GF-D8 (cell line): ENCODE measurements at places on chromosomes 5 and 9.

- no peak for DNase-seq
These were observed 8.1 kb upstream of the SLC2A8 start for GRCh38 chr9:127388856-127389238.

- no peak for DNase-seq
These were observed 285.9 kb downstream of the ARL15 start for GRCh38 chr5:54024466-54024865.

- no peak for DNase-seq
These were observed 283.2 kb downstream of the DNAH5 start for GRCh38 chr5:13661272-13661671.

DNA sequence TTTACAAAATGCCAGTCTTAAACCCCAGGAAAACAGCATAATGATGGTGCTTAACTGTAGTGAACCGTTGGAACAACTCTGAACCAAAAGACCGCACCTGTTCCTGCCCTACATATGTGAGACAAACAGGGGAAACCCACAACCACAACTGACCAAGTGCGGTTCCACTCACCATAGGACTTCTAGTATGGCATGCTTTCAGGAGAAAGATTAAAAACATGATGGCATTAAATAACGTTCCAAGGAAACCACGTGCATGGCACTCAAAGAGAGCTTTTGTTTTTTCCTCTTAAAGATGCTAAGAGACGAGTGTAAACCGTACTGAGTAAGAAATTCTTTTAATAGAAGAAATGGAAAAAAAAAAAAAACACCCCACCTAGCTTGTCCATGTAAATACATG is 119.8 kb downstream of the SSBP2 start:
- DNase-seq, result peak; percentile 85

GRCh38 chr5:173198049-173198448 is 37.0 kb downstream of the NKX2-5 start:
- DNase-seq, result no peak

GRCh38 chr9:132614324-132614723 is 31.9 kb downstream of the BARHL1 start:
- no peak for DNase-seq

DNA sequence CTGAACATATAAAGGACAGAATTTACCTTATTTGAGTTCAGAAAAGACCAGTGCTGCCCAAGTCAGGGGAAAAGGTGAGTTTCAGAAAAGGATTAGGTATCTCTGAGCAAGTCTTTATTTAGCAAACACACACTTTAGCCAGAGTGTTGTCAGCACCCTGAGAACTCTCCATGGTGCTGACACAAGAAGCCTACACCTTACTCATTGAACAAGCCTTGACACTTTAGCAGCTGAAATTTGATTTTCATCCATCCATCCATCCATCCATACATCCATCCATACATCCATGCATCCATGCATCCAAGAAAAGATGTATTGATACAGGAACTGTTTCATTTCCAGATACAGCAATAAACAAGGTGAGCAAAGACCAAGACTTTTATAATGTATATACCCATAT is 311.2 kb downstream of the TRIM32 start:
- DNase-seq, result no peak

DNA sequence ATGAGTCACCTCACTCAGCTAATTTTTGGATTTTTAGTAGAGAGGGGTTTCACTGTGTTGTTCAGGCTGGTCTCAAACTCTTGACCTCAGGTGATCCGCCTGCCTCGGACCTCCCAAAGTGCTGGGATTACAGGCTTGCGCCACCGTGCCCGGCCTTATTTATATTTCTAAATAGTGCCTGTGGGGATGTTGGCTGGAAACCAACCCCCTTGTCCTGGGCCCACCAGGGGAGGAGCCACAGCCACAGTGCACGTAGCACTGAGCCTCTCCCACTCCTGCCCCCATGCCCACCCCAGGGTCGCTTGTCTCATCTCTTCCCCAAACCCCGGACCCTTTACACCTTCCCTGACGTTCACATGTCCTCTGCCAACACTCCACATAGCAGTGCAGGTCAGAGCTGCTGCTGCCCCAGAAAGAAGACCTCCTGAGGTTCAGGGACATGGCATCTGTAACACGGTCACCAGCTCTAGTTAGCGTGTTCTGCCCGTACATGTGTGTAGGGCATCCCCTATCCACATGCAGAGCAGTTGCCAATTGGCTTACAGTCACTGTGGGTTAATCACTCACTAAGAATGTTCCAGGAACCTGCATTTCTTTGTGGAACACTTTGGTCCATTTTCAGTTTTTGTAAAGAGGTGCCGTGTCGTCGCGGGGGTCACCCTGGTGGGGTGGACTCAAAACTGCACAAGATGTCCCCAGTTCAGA is 10.2 kb upstream of the MRPS2 start:
- DNase-seq, result no peak
